Activated gamma-delta T cell (primary cell): ENCODE measurements at places on chromosomes 1 and 21.

- no peak for DNase-seq
Measured at GRCh38 chr1:157431751-157432150, 120.6 kb downstream of the FCRL5 start.

DNA sequence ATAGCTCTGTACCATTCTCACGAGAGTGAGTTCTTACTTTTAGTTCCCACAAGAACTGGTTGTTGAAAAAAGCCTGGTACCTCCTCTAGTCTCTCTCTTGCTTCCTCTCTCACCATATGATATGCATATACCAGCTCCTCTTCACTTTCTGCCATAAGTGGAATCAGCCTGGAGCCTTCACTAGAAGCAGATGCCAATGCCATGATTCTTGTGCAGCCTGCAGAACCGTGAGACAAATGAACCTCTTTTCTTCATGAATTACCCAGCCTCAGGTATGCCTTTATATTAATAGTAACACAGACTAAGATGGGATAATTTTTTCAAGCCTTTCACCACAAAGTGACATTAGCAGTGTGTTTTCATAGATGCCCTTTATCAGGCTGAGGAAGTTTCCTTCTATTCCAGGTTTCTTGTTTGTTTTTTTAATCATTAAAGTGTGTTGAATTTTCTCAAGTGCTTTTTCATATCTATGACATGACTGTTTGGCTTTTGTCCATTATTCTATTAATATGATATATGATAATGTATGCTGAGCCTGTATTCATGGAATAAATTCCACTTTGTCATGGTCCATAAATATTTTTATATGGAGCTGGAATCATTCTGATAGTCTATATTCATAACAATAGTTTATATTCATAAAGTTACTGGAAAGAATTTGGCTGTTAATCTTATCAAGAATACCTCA is 40.7 kb upstream of the C1orf185 start:
- DNase-seq: no peak

DNA sequence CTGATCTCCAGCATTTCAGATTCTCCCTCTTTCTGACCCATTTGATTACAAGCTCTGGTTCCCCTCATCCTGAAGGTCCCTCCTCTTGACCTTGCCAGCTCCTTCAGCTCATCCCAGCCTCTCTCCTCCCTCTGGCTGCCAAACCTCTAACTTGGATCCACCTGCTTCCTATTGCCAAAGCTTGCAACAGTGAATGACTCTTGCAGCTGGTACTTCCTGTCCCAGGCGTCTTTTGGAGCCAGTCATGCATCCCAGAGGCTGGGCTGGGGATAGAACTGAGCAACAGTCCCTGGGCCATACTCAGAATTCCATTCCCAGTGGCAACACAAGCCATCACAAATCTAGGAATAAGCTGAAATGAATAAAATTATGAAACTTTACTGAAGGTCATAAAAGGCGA is 27.7 kb upstream of the SPOCD1 start:
- DNase-seq: no peak

DNA sequence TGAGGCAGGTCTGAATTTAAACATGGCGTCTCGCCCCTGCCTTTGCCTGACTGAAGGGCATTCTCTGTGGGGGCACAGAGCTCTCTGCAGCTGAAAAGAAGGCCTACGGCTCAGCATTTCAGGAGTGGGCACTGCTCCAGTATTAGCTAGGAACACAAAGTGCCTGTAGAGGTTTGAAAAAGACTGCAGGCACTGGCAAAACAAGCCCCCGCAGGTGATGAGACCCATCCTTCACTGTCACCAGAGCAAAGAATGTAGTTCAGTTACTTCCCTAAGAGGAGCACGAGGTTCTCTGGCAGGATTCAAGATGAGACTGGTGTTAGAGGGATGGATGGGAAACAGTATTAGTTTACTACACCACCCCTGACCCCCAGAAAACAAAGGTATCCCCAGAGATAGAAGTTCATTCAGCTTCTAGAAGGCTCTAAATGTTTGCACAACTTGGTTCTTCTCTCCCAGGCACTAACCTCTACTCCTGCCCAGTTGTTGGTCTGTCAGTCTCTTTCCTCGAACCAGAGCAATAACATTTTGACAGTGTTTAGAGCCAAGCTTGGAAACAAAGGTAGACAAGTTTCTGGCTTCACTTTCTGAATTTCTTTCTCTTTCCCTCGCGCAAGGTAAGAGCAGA is 101.9 kb upstream of the KCNE2 start:
- DNase-seq: no peak

DNA sequence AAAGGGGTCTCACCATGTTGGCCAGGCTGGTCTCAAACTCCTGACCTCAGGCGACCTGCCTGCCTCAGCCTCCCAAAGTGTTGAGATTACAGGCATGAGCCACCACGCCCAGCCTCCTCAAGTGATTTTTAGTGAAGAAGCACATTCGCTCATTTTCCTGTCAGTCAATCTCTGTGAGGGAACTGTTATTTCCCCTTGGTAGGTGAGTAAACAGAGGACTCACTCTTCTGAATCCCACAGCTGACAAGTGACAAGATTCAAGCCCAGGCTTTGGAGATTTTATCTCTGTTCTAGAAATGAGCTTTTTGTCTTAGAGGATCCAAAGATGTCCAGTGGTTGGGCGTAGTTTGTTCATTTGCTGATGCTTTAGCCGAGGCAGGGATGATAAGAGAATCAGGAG is 43.9 kb upstream of the TACSTD2 start:
- no peak for DNase-seq

GRCh38 chr1:105608713-105609112 is 1447.8 kb upstream of the PRMT6 start:
- DNase-seq: no peak

DNA sequence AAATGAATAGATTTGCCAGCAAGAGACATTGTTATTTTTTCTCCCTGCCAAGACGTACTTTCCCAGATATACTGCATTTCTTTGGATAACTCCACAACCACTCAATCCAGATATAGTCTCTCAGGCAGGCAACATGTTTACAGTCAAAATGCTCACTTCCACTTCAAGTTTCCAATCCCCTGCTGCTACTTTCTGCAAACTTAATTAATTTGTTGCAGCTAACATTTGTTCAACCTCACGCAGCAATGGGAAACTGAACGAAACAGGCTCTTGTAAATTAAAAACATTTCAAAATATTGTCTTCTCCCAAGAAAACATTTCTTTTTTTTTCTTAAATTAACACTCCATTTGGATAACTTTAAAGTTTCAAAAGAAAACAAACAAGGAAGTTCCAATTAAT is 45.7 kb upstream of the PROX1 start:
- DNase-seq: no peak

GRCh38 chr1:28290851-28291250 is 31.5 kb downstream of the SESN2 start:
- DNase-seq: no peak

GRCh38 chr1:101975371-101975770 is 21.4 kb downstream of the OLFM3 start:
- DNase-seq: no peak

DNA sequence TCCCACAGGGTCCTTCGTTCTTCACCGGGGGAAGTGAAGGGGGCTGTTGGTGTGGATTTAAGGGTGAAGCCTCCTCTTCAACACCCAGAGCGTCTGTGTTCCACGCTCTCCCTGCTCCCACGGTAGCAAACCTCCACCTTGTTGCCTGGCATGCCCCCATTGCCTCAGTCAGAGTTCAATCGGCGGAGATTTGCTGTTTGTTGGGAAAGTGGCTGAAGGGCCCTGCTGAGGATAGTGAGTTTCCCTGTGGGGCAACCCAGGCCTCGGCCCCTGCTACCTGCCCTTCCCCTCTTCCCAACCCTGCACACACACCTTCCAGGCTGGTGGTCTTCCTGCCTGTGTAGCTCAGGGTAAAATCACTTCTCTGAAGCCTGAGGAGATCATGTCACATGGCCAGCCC is 60.5 kb downstream of the TOR1AIP2 start:
- DNase-seq: no peak

GRCh38 chr1:199786695-199787094 is 240.8 kb upstream of the NR5A2 start:
- DNase-seq: no peak
